ENCODE measurements at places on chromosomes 6 and 20.
A peak's percentile ranks its signal among the peaks of the same experiment; 100 is the strongest.

GRCh38 chr20:48822178-48822577 lies 5.6 kb downstream of the PREX1 start:
- DNase-seq: no peak

DNA sequence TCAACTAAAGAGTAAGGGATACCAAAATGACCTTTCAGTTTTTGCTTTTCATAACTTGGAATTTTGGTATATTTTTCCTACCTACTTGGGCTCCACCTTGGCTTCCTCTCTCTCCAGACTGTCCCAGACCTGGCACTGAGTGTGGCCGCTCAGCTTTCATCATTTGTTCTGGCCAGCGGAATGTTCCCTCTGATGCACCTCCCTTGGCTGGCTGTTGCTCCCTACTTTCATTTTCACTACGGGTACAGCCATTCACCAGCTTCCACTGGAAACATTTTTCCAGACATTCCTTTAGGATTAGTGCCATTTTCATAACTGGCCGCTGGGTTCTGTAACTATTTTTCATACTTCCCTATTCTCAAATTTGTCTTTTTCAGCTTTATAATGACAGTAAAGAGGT lies 487.4 kb downstream of the TENT5A start:
- peak; percentile 72 for DNase-seq

DNA sequence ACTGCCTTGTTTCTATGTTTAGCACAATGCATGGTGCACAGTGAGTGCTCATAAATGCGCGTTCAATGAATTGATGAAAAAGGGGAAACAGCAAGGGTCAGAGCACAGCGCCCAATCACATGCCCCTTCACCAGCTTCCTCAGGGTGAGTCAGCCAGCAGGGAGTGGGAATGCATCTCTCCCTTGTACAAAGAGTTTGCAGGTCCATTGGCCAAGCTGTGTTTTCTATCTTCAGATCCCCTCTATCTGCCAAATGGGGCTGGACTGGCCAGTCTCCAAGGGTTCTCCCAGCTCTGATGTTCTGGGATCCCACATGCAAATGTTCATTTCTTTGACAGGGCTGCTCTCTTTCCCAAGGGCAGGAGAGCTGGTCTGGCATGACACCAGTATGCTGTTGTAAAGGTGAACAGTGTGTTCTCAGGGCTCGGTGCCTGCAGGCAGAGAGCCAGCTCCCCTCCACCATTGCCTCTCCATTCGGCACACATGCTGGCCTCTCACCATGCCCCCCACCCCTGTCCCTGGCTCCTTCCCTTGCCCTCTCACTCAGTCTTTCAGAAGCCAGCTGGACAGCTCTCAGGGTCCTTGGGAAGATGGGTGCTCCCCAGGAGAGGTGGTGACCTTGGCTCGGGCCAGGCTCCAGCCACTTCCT lies 25.0 kb downstream of the ANGPT4 start:
- no peak for DNase-seq

- DNase-seq: no peak
Measured at GRCh38 chr6:87366072-87366827, 21.6 kb downstream of the C6orf163 start.

DNA sequence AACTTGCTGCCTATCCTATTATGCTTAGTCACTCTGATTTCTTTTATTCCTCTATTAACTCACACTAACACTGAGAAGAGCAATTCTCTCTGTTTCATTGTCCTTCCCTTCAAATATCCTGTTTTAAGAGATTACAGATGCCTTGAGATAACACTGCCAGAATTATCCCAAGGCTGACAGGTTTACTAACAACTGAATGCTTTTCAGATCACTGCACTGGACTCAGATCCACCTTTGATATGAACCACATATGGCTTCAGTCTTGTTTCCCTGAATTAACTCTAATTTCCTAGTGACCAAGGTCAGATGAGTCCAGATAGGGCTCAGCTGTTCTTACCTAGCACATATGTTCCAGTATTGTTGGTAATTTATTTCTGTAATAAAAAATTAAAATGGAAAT lies 633.1 kb downstream of the GRIK2 start:
- no peak for DNase-seq

DNA sequence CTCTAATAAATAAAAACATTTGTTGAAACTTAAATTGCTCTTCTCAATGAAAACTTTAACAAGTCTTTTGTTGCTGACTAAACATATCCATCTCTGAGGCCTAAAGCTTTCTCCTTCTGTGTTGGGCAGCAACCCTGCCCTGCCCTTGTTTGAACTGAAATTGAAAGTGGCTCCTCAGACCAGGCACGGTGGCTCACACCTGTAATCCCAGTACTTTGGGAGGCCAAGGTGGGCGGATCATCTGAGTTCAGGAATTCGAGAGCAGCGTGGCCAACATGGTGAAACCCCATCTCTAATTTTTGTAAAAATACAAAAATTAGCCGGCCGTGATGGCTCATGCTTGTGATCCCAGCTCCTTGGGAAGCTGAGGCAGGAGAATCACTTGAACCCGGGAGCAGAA lies 29.2 kb upstream of the GNRH2 start:
- no peak for DNase-seq

Data from AG08395 (cell line).